ENCODE measurements at places on chromosomes 4 and X.
A peak's percentile ranks its signal among the peaks of the same experiment; 100 is the strongest.

DNA sequence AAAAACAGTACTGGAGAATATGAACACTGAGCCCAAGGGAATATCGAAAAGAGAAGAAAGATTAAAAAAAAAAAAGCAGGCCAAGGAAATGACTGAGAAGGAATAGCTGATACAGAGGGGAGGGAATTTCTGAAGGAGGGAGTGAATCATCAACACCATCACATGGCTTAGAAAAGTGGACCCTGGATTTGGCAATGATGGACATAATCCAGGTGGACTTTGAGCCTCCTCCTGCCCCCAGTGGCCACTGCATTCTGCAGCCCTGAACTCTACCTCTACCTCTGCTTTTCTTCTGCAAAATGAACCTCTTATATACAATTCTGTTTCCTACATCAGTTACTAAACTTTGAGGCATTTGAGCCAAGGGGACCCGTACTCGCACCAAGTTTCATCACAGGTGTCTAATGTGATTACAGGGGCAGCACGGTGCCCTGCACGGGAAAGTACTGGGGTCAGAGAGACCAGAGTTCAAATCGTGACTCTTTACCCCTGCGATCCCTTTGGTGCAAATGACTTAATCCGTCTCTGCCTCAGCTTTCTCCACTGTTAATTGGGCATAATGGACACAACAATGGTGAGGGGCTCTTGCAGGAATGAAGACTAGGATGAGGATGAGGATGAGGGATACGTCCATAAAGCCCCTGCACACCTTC is 1.1 kb downstream of the OCIAD2 start:
- no peak for DNase-seq

DNA sequence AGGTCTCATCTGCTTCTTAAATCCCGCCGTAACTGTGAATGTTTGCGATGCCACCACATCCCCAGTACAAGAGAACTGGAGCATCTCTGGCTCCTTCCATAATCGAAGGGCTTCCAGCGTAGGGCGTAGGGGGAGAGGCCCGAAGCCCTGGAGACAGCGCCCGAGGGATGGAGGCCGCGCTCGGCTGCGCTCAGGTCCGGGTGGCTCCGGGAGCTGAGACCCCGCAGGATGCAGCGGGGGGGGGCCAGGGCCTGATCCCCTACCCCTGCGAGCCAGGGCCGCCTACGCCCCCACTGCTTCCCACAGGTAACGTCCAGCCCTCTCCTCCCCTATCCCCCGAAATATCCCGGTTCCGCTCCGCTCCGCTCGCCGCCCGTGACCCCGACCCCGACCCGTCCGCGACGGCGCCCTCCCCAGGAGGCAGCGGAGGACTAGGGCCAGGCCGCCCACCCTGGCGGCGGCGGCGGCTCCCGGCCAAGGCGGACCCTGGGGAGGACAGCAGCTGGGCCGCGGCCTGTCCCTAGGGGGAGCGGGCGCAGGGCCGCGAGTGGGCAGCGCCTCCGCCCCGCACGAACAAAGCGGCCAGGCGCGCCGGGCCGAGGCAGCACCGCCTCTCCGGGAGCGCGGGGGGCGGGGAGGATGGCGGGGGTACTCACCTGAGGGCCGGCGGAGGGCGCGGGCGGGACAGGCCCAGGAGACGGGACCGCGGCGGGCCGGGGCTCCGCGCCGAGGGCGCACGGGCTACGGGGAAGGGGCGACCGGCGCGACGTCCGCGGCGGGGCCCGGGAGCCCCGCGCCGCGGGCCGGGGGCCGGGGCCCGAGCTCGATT is 723 bp downstream of the WDFY3 start:
- peak; percentile 5 for DNase-seq

DNA sequence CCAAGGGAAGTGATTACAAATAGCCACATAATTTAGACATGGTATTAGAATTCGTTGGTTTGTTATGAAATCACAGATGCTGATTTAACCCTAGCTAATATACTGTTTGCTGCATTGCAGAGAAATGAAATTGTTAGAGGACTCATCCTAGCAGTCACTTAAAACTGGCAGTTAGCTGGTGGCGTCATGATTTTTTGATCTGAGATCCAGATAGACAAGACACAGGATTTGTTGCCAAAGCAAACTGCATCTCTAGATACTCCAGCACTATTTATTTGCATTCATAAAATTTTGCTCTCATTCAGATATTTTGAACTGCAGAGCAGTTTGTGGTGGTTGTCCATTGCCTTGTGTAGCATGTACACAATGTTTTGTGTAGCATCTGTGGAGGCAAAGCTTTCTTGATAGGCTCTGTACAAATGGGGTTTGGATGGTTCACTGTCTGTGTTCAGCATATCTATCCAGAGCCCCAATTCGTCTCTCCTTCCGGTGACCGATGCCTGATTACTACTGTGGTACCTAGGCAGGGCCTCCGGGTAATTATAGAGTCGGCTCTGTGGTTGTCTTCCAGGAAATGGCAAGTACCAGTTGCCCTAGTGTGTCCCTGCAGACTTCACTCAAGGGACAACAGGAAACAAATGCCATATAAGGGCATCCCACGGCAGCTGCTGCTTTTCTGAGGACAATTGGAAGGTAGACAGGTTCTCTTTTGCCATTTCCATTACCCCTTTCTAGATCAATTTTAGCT is 30.1 kb upstream of the SPARCL1 start:
- peak; percentile 12 for DNase-seq

- no peak for DNase-seq
Measured at GRCh38 chr4:52643785-52644244, 15.3 kb downstream of the USP46 start.

- DNase-seq: no peak
Measured at GRCh38 chr4:118968813-118969212, 80.2 kb downstream of the SYNPO2 start.

GRCh38 chrX:9147726-9148125 is 113.8 kb upstream of the FAM9B start:
- no peak for DNase-seq

- peak; percentile 20 for DNase-seq
Measured at GRCh38 chr4:68498413-68499007, 51.2 kb downstream of the TMPRSS11E start.

GRCh38 chrX:27694667-27695066 is 104.5 kb downstream of the DCAF8L2 start:
- DNase-seq: no peak

- DNase-seq: no peak
Measured at GRCh38 chr4:164177153-164177552, 576.8 kb upstream of the SMIM31 start.

GRCh38 chrX:111847491-111848133 is 28.4 kb upstream of the TRPC5OS start:
- DNase-seq: no peak

DNA sequence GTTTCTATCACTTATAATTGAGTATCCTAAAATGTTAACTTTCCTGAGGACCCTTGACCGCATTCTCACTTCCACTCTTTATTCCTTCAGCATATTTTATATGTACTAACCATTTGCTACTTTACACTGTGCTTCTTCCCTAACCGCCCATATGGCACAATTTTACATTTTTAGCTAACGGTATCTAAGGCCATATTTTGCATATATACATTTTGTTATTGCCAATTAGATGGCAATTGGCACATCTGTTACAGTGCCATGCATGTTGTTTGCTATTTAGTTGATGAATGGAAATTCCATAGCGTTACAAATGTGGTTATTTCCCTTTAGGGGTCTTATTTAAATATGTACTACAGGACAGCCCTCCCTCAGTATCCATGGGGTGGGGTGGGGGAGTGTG is 20.0 kb upstream of the OTUD4 start:
- DNase-seq: no peak

DNA sequence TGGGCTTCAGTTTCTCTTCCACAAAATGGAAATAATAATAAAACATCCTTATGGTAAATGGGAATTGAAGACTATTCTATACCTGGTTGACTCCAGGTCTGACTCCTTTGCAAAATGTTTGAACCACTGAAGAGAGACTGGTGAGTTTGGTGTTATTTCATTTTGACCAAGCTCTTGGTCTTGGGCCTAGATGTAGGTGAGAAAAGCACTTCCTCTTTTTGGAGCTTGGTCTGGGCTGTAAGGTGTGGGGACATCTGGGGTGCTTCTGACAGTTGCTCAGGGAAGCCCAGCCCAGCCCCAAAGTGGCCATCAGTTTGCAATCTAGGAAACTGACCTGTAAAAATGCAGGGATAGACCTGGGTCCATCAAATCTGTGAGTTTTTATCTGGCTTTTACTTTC is 26.8 kb upstream of the SOD3 start:
- no peak for DNase-seq

GRCh38 chrX:18036394-18036793 is 175.3 kb upstream of the RAI2 start:
- no peak for DNase-seq

- no peak for DNase-seq
Measured at GRCh38 chr4:81196126-81196650, 18.8 kb downstream of the PRKG2 start.

DNA sequence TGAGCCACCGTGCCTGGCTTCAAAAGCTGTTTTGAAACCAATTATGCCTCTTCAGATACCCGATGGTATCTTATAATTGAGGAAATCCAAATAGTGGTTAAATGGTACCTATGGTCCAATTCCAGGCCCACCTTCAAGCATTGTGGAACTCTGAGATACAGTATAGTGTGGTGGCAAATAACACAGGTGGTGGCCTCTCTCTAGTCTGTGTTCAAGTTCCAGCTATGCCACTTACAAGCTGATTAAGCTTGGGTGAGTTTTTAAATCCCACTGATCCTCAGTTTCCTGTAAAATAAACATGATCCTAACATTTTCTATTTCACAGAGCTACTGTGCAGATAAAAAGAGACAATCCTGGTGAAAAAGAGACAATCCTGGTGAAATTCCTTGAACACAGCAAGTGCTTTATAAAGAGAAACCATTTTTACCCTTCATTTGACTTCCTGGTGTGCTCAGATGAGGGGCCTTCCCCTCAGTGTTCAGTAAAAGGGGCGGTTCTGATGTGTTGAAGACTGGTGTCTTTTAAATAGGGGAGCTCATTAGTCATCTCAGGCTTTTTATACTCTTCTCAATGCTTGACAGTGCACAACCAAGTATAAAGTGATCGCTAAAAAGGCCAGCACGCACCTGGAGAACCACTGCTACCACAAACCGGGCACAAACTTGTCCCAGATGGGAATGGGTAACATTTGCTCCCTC is 30.8 kb upstream of the CD40LG start:
- DNase-seq: peak; percentile 17

DNA sequence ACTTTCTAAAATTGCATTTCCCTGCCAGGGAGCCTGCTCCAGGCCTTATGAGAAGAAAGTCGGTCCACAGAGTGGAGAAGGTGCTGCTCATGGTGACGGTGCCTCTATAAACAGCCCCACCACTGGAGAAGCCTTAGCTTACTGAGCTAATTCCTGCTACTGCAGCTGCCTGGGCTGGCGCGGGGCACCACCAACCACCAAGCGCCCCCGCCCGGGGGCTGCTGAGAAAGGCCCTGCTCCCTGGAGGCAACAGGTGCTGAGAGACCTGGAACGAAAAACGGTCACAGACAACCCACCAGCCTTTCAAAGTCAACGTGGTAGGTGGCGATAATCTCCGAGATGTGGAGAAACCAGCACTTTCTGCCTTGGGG is 2.9 kb downstream of the HCFC1 start:
- peak; percentile 34 for DNase-seq

All from germinal center (tissue), 1 donor.